Smooth muscle cell of the brain vasculature (primary cell): ENCODE measurements at places on chromosomes 5 and 9.

- DNase-seq = no peak
These were observed 305.3 kb downstream of the PRR16 start for GRCh38 chr5:120769312-120769872.

- DNase-seq = no peak
These were observed 22.9 kb upstream of the CMYA5 start for GRCh38 chr5:79666758-79667157.

DNA sequence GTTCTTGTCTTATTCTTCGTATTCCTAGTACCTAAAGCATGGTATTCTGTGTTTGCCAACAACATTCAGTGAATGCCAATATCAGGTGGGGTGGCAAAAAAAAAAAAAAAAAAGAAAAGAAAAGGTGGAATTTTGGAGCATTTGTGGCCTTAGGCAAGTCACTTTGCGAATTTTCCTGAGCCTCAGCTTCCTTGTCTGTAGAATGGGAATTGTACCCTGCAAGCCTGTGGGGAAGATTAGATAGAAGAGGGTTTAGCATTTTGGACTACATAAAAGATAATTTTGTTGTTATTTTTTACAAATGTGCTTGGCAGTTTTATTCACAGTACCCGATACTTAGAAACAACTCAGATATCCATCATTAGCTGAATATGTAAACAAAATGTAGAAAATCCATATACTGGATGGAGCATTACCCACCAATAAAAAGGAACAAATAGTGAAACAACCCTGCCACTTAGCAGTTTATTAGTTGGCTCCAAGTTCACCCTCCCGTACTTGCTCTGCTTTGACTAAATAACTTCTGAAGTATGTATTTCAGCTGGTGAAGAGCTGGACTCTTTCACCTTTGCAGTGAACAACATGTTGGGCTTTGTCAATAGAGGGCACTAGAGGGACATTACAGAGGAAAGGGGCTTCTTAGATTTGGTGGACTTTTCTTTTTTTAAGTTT is 13.6 kb downstream of the UBE2D2 start:
- no peak for DNase-seq

GRCh38 chr5:127235136-127235535 is 55.5 kb upstream of the MEGF10 start:
- DNase-seq = no peak

DNA sequence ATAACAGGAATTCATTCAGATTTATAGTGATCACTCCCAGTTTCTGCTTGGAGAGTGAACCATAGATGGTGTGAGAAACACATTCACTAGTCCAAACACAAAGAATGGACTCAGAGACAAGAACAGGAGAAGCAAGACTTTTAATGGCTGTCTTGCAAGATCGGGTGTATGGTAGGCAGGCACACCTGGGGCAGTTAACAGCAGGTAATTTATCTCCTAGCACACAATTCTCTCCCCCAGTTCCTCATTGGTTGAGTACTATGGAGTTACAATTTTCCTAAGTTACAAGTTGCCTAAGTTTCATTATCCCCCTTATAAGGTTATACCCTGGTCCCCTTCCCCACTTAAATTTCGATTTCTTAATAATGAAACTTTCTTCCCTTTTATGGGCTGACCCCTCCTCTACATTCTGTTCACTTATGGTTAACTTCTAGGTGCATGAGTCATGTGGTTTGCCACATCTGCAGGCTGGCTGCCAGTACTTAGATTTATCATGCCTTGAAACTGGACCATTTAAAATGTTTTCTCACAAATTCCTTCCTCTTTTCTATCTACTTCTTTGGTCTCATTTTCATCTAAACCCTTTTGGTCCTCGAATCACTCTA is 623.3 kb downstream of the HINT1 start:
- DNase-seq = no peak

- DNase-seq = no peak
These were observed 289.9 kb upstream of the ACTBL2 start for GRCh38 chr5:57772512-57772911.

GRCh38 chr9:19102181-19102630 is 498 bp downstream of the HAUS6 start:
- DNase-seq = no peak

GRCh38 chr5:130549884-130550561 is 615.0 kb downstream of the HINT1 start:
- peak; percentile 53 for DNase-seq
